ENCODE measurements at places on chromosomes 11 and 22.

- DNase-seq: peak; percentile 83
These were observed 7.6 kb downstream of the CYB5R2 start for GRCh38 chr11:7665473-7666291.

DNA sequence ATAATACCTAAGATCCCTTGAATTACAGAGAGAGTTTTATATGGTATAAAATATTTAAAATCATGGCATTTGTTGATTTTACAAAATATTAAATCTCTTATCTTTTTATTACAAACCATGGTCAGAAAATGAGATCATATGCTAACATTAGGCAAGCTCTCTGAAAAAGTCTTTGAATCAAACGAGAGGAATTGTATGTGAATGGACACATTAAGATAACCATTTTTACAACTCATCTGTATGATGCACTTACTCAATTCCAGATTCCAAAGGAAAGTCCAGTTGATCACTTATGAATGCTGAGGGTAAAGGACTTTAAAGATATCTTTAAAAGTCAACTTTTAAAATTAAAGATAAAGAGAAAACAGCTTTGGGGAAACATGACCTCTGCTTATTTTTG lies 83.5 kb upstream of the LUZP2 start:
- DNase-seq: no peak

GRCh38 chr11:73234471-73235181 lies 16.5 kb downstream of the P2RY2 start:
- DNase-seq: no peak

GRCh38 chr11:43962383-43963278 lies 20.2 kb downstream of the C11orf96 start:
- DNase-seq: peak; percentile 13

DNA sequence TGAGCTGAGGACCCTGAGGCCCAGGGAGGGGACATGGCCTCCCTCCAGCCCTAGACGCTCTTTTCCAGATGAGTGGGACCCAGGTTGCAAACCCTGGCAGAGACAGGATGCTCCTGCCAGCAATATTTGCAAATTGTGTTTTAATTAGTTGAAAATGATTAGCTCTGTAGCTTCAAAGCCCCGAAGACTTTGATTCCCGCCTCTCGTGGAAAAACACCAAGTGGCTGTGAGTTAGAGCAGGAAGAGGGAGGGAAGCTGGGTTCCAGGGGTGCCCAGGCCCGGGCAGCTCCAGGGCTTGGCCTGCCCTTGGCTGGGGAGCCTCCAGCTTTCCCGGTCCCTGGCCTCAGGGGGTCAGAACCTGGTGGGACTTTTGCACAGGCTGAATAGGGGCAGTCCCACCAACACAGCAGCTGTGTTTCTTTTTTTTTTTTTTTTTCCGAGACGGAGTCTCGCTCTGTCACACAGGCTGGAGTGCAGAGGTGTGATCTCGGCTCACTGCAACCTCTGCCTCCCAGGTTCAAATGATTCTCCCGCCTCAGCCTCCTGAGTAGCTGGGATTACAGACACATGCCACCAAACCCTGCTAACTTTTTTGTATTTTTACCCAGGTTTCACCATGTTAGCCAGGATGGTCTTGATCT lies 101.6 kb upstream of the RTL6 start:
- no peak for DNase-seq

DNA sequence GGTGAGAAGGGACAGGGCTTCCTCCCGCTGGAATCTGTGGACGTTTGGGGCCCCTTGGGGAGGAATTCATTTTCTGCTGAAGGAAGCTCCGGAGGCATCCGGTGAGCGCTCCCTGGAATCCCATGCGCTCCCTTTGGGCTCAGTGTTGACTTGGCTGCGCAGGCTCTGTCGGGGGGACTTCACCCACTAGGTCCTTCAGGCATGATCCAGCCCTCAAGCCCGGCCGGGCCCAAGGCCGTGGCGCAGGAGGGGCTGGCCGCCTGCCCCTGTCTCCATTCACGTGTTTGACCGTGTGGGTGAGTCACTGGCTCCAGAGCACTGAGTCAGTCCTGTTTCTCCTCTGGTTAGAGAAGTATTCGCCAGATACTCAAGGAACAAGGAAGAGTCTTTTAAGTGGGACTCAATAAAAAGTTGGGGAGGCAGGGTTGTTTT lies 1.4 kb downstream of the CTTN start:
- DNase-seq: peak; percentile 92

GRCh38 chr11:12144330-12145174 lies 34.2 kb downstream of the MICAL2 start:
- DNase-seq: no peak

DNA sequence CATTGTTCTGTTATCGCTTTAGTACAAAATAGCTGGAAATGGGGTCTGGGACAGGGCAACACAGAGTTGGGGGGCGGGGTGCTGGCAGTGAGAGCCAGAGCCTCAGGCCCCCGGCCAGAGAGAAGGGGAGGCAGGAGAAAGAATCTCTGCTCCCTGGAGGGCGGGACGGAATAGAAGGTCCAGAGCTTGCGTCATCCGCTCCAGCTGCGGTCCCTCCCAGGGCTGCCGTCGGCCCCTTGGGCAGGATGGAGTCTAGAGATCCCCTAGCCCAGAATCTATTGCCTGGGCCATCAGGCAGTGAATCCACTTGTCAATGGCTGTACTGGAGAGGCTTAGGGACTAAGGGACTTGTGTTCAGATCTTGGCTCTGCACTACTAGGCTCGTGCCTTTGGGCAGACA lies 5.0 kb downstream of the TP53I11 start:
- DNase-seq: no peak

DNA sequence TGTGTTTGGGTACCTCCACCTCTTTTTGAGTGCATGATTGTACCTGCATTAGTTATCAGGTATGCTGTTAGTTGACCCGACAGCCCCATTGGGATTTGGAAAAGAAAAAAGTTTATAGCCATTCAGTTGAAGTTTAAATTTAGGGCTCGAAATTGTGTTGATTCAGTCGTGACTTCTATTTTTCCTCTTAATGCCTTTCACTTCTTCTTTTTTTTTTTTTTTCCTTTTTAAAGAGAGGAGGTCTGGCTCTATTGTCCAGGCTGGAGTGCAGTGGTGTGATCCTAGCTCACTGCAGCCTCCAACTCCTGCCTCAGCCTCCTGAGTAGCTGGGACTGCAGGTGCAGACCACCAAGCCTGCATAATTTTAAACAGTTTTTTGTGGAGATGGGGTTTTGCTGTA lies 2.3 kb downstream of the STT3A start:
- DNase-seq: no peak

DNA sequence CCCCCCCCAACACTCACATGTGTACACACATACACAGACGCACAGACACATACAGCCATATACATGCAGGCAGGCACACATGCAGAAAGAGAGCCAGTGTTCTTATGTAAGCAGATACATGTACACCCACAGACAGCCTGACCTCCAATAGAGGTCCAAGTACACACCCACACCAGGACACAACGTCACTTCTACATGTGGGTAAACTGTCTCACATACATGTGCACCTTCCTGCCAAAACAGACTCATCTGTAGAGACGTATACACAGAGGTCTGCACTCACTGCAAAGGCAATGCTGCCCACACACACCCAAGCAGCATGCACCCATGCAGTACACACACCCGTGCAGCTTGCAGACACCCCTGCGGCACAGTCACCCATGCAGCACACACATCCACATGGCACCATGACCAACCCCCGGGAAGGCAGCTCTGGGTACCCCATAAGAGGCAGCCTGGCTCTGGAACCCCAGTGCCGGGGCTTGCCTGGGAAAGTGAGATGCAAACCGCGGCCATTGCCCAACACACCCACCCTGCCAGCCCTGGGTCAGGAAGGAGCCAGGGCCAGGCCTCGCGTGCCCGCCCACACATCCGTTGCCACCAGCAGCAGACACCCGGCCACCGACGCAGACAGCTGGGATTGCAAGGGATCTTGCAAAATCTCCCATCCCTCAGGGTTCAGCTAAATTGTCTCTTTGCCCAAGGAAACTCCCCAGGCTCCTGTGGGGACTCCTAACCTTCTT lies 10.1 kb downstream of the CASTOR1 start:
- no peak for DNase-seq

DNA sequence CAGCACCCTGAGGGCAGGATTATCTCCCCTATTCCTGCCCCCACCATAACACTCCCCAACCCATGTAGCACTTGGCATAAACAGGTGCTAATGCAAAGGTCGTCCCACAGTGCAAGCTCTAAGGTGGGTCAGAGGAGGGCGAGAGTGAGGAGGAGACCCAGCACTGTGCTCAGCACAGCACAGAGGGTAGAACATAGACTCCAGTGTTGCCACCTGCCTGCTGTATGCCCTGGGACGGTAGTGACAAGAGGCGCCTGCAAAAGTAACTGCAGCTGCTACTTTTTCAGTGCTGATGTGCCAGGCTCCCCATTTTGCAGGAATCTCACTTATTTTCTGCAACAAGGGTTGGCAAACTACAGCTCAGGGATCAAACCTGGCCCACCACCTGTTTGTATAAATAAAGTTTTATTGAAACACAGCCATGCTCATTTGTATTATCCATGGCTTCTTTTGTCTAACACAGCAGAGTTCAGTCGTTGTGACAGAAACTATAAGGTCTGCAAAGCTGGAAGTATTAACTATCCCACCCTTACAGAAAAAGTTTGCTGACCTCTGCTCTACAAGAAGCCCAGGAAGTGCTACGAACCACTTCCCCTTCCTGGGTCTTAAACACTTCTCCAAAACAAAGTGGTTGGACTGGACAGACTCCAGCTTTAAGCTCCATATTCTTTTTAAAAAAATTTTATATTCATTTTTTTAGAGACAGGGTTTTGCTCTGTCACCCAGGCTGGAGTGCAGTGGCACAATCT lies 16.9 kb upstream of the CDC42BPG start:
- DNase-seq: no peak

- DNase-seq: peak; percentile 62
These were observed 297.7 kb upstream of the CCDC90B start for GRCh38 chr11:83583757-83584366.

All from epithelial cell of esophagus (primary cell).